Naive B cell (primary cell): ENCODE measurements at places on chromosomes 12 and 14. TPM values are rescaled to one million over a fixed set of nuclear protein-coding genes. Genes with fewer than 3 reads are reported as not detected.
A peak's percentile ranks its signal among the peaks of the same experiment; 100 is the strongest.

DNA sequence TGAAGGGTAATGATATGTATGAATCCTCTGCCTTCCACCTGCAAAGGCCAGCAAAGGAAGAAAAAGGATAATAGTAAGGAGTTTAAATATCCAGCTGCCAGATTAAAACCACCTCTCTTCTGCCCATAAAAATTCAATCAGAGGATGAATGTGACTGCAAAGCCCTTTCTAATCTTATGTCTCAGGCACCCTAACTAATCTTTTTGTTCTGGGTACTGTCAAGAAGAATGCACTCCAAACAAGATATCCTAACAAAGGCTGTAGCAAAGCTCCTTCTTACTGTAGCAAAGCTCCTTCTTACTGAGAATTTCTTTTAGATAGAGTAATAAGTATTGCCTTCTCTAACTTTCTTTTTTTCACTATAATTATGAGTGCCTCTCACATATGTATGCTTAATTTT lies 91.8 kb downstream of the ST8SIA1 start:
- no peak overlapping the region for H3K27ac ChIP-seq
- no peak overlapping the region for H3K4me3 ChIP-seq
- no peaks in the 10 kb centered on the region for H3K4me1 ChIP-seq
- peaks cover 26% of the 10 kb centered on the region for H3K27me3 ChIP-seq
- no peaks in the 10 kb centered on the region for H3K36me3 ChIP-seq
- no peak for DNase-seq

Gene C12orf54
- polyA plus RNA-seq: not detected

DNA sequence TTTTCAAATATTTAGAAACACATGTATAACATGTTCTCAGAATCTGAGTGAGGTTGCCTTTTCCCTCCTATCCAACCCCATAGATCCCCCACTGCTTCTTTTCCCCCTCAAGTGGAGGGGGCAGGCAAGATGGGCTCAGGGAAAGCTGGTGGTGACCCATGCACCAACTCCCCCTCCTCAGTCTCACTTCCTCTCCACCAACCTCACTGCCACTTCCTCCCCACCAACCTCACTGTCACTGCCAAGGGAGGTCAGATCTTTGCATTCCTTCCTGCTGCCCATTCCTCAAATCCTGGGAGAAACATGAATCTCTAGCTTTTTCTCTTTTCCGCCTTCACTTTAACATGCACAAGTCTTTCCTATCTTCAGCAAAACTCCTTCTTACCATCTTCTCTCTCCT lies 48.7 kb downstream of the SPTB start:
- no peak for DNase-seq
- H3K4me3 ChIP-seq: no peak overlapping the region
- no peaks in the 10 kb centered on the region for H3K4me1 ChIP-seq

DNA sequence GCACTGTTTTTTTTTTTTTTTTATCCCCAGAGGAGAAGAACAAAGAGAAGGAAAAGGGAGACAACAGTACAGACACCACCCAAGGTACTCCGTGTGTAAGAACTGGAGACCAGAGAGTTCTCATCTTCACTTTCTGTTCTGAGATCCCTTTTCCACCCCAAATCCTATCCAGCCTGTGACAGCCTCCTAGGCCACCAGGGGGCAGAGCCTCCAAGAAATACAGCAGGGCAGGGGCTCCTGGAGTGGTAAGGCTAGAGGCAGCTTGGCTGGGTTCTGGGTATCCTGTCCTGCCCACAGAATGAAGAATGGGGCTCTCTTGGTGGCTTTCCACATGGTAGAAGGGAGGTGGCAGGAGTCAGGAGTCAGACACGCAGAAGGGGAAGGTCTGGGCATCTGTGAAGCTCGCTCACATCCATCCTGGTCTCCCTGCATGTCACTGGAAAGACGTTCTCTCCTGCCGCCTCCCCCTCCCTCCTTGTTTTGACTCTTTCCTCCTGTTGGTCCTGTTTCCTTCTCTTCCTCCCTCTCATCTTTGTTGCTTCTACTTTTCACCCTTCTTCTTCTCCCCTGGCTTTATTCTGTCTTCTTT lies 12.0 kb downstream of the CLSTN3 start:
- no peaks in the 10 kb centered on the region for H3K27me3 ChIP-seq
- peak; percentile 30 for DNase-seq
- peaks cover 14% of the 10 kb centered on the region for H3K36me3 ChIP-seq
- H3K27ac ChIP-seq: no peak overlapping the region
- H3K4me3 ChIP-seq: no peak overlapping the region

GRCh38 chr12:5875851-5876250 lies 69.2 kb downstream of the ANO2 start:
- peaks cover 7% of the 10 kb centered on the region for H3K36me3 ChIP-seq
- no peak overlapping the region for H3K27ac ChIP-seq
- no peak for DNase-seq
- peaks cover 5% of the 10 kb centered on the region for H3K27me3 ChIP-seq

- no peak for DNase-seq
- no peaks in the 10 kb centered on the region for H3K27me3 ChIP-seq
- peaks cover 9% of the 10 kb centered on the region for H3K4me1 ChIP-seq
- H3K36me3 ChIP-seq: no peaks in the 10 kb centered on the region
Observed at GRCh38 chr14:35380794-35381193, 23.8 kb downstream of the NFKBIA start.

DNA sequence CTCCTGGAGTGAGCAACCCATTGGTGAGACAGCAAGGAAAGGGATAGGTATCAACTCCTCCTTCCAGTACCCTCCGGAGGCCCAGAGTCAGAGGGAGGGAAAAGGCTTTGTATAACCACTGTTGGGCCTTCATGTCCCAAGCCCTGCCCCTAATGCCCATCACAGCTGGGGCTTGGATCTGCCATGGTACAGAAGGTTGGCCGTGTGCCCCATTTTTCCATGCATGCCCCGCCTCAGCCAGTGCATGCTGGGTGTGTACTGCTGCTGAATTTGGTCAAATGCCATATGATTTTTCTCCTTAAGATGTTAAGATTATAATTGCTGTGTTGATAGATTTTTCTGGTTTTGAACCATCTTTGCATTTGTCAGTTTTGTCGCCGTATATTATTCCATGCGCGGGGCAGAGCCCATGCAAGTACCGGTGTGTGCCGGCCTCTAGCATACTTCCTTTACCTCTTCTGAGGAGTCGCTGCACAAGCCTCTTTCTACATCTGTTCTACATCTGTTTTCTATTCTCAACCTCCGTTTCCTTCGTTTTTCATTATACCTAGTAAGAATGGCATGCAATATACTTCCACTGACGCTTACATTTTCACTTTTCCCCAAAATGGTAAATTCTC lies 26.6 kb downstream of the PPP2R5C start:
- DNase-seq: no peak
- H3K36me3 ChIP-seq: peaks cover 11% of the 10 kb centered on the region
- no peaks in the 10 kb centered on the region for H3K27me3 ChIP-seq
- H3K4me1 ChIP-seq: peaks cover 12% of the 10 kb centered on the region
- H3K27ac ChIP-seq: no peak overlapping the region

DNA sequence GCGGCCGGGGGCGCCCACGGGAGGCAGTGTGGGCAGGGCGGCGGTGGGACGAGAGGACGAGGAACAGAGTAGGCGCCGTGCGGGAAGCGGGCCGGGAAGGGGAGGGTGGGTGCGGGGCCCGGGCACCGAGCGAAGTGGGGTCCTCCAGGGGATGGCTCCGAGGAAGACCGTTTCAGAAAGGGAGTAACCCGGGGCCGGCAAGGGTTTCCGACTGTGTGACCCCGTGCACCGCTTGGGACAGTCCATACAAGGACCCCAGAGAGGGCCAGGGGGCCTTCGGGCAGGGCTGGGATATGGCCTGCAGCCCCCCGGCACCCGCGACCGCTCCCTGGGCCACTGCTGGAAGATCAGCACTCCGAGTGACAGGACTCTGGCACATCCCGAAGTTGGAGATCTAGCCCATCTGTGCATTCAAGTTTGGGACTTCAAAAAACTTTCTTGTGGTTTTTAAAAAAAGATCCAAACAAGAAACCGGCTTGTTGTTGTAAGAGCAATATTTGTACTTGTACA lies 448 bp downstream of the TSPAN9 start:
- H3K4me3 ChIP-seq: peak overlapping the region; percentile 64
- DNase-seq: peak; percentile 7
- no peak overlapping the region for H3K27ac ChIP-seq
